Naive B cell (primary cell): ENCODE measurements at places on chromosomes 7 and 10. TPM values are rescaled to one million over a fixed set of nuclear protein-coding genes. Genes with fewer than 3 reads are reported as not detected.

DNA sequence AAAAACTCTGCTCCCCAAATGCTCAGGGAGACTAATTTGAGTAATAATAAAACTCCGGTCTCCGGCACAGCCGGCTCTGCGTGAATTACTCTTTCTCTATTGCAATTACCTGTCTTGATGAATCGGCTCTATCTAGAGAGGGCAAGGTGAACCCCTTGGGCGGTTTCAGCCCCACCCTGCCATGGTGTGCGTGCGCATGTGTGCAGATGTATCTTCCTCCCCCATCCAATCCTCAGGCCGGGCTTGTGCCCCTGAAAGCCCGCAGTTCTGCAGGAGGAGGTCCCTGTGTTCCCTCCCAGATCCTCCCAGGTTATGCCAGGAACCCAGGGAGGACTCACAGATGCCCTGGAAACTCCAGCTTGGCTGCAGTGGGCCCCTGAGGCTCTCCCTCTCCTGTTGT lies 48.3 kb upstream of the MYL10 start:
- H3K4me3 ChIP-seq, result no peak overlapping the region
- H3K27ac ChIP-seq, result no peak overlapping the region
- DNase-seq, result no peak

DNA sequence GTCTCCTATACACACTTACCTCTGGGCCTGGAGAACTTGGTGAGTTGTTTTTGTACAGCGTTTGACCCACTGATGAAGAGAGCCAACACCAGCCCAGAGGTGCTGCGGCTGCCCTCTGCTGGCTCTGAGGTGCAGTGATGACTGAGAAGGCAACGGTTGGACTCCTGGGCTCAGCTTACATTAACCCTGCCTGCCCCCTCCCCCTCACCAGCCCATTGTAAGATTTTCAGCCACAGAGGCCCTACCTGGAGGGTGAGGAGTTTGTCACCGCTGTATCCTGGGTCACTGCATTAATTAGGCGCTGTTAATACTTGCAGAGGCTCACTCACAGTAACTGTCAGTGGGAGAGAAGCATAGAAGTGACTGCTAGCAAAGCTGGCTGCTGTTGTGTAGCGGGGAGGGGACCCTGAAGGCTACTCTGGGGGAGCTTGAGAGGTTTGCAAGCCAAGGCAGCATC lies 19.0 kb upstream of the ANKRD2 start:
- H3K4me3 ChIP-seq, result no peak overlapping the region
- H3K27me3 ChIP-seq, result no peaks in the 10 kb centered on the region
- no peak overlapping the region for H3K27ac ChIP-seq
- peaks cover 4% of the 10 kb centered on the region for H3K36me3 ChIP-seq
- H3K4me1 ChIP-seq, result no peaks in the 10 kb centered on the region
- DNase-seq, result peak; percentile 39

GRCh38 chr7:26930845-26931244 lies 66.5 kb upstream of the SKAP2 start:
- peaks cover 16% of the 10 kb centered on the region for H3K27me3 ChIP-seq
- no peak overlapping the region for H3K27ac ChIP-seq
- no peaks in the 10 kb centered on the region for H3K36me3 ChIP-seq
- no peak overlapping the region for H3K4me3 ChIP-seq

DNA sequence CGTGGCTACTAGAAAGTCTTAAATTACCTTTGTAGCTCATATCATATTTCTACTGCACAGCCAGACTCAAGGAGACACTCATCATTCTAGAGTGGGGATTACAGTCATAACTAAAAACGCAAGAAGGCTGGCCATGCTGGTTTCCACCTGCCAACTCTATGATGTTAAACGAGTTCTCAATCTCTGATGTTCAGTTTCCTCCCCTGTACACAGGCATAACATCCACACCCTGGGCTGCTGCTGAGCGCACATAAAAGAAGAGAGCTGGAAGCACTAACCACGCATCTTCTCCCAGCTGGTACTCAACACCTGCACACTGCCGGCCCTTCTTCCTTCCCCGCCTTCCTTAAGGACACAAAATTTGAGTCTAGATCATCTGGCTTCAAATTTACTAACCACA lies 60.5 kb downstream of the SORBS1 start:
- peaks cover 6% of the 10 kb centered on the region for H3K27me3 ChIP-seq
- no peak overlapping the region for H3K27ac ChIP-seq
- no peaks in the 10 kb centered on the region for H3K4me1 ChIP-seq
- no peak for DNase-seq
- H3K36me3 ChIP-seq, result no peaks in the 10 kb centered on the region
- no peak overlapping the region for H3K4me3 ChIP-seq

DNA sequence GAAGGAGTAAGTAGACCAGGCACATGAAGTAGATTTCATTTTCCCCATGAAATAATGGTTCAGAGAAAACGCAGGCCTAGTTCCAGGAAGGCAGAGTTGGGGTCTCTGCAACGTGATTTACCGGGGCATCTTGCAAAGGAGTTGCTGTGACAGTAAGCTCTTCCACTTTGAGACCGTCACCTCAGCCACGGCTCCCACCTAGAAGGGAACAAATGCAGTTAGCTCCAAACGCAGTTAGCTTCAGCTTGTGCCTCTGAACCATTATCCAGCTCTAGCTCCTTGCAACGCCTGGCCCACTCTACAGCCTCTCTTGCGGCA lies 7.0 kb upstream of the MYO1G start:
- peak overlapping the region; percentile 97 for H3K4me3 ChIP-seq
- no peak for DNase-seq
- H3K4me1 ChIP-seq, result peaks cover 36% of the 10 kb centered on the region
- H3K27me3 ChIP-seq, result no peaks in the 10 kb centered on the region
- H3K27ac ChIP-seq, result peak overlapping the region; percentile 99
- peaks cover 20% of the 10 kb centered on the region for H3K36me3 ChIP-seq

DNA sequence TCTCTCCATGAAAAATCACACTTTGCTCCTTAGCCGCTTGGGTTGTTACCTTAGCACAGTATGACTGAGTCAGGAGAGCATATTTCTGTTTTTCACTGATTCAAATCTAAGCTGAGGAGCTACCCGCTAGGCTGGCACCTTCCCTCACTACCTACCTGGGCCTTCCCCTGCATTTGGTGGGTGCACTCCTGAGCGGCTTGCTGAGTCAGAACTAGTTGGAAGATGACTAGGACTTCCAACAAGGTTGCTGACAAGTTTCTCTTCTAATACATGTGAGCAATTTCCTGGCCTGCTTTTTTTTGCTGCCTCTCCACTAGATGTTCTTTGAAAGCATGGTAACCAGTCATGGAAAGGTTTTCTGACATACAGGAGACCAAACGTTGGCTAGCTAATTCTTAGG lies 43.8 kb upstream of the SEC61G start:
- no peak overlapping the region for H3K27ac ChIP-seq

- peaks cover 18% of the 10 kb centered on the region for H3K4me1 ChIP-seq
- no peaks in the 10 kb centered on the region for H3K36me3 ChIP-seq
- H3K27me3 ChIP-seq, result peaks cover 69% of the 10 kb centered on the region
- H3K4me3 ChIP-seq, result peak overlapping the region; percentile 88
- no peak for DNase-seq
- H3K27ac ChIP-seq, result peak overlapping the region; percentile 97
Observed at GRCh38 chr10:22339761-22340328, 5.5 kb upstream of the SPAG6 start.

GRCh38 chr7:32216759-32217158 lies 146.6 kb upstream of the PDE1C start:
- H3K27me3 ChIP-seq, result no peaks in the 10 kb centered on the region
- DNase-seq, result no peak
- no peaks in the 10 kb centered on the region for H3K36me3 ChIP-seq

GRCh38 chr10:56181607-56182006 lies 179.5 kb downstream of the ZWINT start:
- no peak overlapping the region for H3K27ac ChIP-seq
- H3K4me1 ChIP-seq, result no peaks in the 10 kb centered on the region
- no peaks in the 10 kb centered on the region for H3K36me3 ChIP-seq
- H3K27me3 ChIP-seq, result no peaks in the 10 kb centered on the region
- DNase-seq, result no peak

- no peaks in the 10 kb centered on the region for H3K36me3 ChIP-seq
- peaks cover 3% of the 10 kb centered on the region for H3K4me1 ChIP-seq
- H3K4me3 ChIP-seq, result no peak overlapping the region
- no peak overlapping the region for H3K27ac ChIP-seq
- peaks cover 16% of the 10 kb centered on the region for H3K27me3 ChIP-seq
Observed at GRCh38 chr7:286266-286665, 3.7 kb upstream of the FOXL3 start.

DNA sequence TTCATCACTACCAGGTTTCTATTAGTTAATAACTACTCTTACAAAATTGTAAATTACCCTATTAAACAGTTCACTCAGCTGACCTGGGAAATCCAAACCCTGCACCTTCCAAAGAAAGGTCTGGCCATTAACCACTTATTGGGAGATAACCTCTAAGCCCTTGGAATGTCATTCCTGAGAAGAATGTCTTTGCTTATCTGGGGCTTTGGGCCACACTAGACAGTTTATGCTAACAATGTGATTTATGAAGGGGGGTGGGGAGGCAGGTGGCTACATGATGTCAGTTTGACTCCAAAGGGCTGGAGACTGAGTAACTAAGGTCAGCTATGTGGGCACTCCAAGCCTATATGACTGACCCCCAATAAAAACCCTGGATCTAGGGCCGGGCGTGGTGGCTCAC lies 50.7 kb downstream of the AKR1D1 start:
- H3K27ac ChIP-seq, result peak overlapping the region; percentile 47
- H3K4me3 ChIP-seq, result no peak overlapping the region
- no peaks in the 10 kb centered on the region for H3K36me3 ChIP-seq
- H3K27me3 ChIP-seq, result no peaks in the 10 kb centered on the region
- no peak for DNase-seq

- no peak overlapping the region for H3K4me3 ChIP-seq
- no peak for DNase-seq
- H3K36me3 ChIP-seq, result peaks cover 13% of the 10 kb centered on the region
- peak overlapping the region; percentile 78 for H3K27ac ChIP-seq
Observed at GRCh38 chr7:2814186-2814945, 29.7 kb downstream of the GNA12 start.

DNA sequence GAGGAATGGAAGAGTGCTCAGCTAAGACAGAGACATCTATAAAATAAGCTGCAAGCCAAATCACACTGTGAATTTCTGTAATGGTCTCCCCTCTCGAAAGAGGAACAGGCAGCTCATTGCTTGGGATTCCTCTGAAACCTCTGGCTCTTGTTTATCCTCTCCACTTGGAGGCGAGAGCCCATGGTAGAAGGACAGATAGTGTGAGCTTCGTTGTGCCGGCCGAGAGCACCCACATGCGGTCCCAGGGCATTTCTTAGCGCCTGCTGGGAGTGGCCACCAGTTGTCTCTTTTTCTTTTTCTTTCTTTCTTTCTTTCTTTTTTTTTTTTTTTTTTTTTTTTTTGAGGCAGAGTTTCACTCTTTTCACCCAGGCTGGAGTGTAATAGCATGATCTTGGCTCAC lies 26.2 kb downstream of the CNPY1 start:
- no peak for DNase-seq
- H3K4me3 ChIP-seq, result no peak overlapping the region
- no peaks in the 10 kb centered on the region for H3K4me1 ChIP-seq
- no peaks in the 10 kb centered on the region for H3K36me3 ChIP-seq
- H3K27ac ChIP-seq, result no peak overlapping the region

DNA sequence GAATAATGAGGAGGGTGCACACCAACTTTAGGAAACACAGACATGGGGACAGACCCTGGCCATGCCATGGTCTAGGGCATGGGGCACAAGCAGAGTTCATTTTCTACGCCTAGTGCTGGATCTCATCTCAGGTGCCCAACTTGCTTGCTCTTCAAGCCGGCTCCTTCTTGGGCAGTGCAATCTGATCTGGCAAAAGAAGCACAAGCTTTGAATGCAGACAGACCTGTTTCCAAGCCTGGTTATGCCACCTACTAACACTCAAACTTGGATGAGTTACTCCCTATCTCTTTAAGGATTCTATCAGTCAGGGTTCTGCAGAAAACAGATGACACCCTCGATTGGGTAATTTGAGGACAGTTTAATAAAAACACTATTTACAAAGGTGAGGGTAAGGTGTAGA lies 34.9 kb upstream of the WAPL start:
- peaks cover 27% of the 10 kb centered on the region for H3K27me3 ChIP-seq
- no peaks in the 10 kb centered on the region for H3K36me3 ChIP-seq
- no peak overlapping the region for H3K4me3 ChIP-seq
- H3K4me1 ChIP-seq, result peaks cover 3% of the 10 kb centered on the region

AGMO gene
- polyA plus RNA-seq, result not detected

ZNF804B gene
- not detected for polyA plus RNA-seq

SERPINE1 gene
- 0.44 TPM for polyA plus RNA-seq
